ENCODE measurements at places on chromosomes 1 and 21. TPM values are rescaled to one million over a fixed set of nuclear protein-coding genes. Genes with fewer than 3 reads are reported as not detected.

DNA sequence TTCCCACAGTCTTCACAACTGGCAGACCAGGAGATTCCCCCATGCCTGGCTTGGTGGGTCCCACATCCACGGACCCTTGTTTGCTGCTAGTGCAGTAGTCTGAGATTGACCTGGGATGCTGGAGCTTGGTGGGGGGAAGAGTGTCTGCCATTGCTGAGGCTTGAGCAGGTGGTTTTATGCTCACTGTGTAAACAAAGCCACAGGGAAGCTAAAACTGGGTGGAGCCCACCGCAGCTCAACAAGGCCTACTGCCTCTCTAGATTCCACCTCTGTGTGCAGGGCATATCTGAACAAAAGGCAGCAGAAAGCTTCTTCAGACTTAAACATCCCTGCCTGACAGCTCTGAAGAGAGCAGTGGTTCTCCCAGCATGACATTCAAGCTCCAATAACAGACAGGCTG is 177.3 kb upstream of the ETV3 start:
- no peak for DNase-seq

Gene EPHB2
- total RNA-seq, result 9.5 TPM

- DNase-seq, result no peak
These were observed 9.5 kb downstream of the ST6GALNAC5 start for GRCh38 chr1:76876655-76877395.

DNA sequence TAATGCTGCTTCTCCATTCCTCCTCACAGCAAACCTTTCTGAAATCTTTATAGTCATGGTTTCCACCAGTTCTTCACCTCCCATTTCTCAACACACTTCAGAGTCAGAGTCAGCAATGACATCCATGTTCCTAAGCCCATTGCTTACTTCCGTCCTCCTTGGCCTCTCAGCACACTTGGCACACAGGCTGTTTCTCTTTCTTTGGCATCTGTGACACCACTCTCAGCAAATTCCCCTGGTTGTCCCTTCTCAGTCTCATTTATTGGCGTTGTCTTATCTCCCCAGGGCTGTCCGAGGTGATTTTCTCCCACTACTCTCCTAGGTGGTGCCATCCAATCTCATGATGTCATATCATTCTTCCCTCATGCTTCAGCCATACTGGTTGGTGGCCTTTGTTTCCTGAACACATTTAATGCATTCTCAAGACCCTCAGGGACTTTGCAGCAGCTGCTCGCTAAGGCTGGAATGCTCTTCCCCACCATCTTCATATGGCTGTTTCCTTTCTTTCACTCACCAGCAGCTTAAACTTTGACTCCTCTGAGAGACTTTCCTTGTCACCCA is 3.3 kb upstream of the LGALS8 start:
- no peak for DNase-seq

GRCh38 chr1:228555074-228555994 is 68.2 kb downstream of the RNF187 start:
- DNase-seq, result no peak

GRCh38 chr1:60969971-60970509 is 112.3 kb upstream of the NFIA start:
- peak; percentile 58 for DNase-seq

GRCh38 chr1:235622936-235623779 is 26.4 kb downstream of the GNG4 start:
- DNase-seq, result no peak

- no peak for DNase-seq
These were observed 15.0 kb downstream of the CELSR2 start for GRCh38 chr1:109264379-109264755.

Gene GNG12
- total RNA-seq, result 89.3 TPM
